ENCODE measurements at places on chromosomes 6 and 20.

DNA sequence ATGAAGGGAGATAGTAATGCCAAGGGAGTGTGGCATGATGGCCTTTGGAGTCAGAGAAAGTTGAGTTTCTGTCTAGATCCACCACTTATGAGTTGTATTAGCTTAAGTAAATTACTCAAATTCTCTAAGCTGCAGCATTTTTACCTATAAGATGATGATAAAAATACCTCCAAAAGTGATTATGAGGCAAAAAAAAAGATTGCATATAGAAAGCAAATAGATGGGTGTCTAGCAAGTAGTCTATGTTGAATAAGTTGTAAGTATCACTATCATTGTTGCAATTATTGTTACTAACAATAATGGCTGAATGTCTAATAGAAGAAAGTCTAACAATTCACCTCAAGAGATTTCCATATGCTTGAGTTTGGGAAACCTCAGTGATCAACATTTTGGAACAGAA, 959.2 kb upstream of the GJE1 start:
- DNase-seq, result no peak

DNA sequence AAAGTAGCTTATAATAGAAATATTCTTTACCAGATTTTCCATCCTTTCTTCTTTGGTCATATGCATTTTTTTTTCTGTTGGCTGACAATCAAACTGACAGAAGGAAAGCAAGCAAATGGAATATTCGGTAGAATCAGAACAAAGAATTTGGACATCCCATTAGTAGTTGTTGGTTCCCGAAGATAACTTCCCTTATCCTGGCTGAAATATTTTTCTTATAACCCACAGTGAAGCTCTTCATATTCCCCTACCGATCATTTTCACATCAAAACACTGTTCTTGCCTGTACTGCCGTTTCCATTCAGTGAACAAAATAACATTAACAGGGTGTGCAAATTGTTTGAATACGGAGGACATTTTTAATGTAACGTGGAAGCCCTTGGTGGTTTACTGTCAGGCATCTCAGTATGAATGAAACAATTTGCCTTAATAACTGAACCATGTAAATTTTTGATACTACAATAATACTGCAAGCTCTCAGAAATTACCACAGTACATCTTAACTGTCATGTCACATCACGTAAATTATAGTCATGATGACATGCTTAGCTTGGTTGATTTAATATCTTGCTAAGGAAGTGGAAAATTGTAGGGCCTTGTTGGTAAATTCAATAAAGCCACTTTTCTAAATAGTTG, 311.5 kb downstream of the LAMA2 start:
- no peak for DNase-seq

DNA sequence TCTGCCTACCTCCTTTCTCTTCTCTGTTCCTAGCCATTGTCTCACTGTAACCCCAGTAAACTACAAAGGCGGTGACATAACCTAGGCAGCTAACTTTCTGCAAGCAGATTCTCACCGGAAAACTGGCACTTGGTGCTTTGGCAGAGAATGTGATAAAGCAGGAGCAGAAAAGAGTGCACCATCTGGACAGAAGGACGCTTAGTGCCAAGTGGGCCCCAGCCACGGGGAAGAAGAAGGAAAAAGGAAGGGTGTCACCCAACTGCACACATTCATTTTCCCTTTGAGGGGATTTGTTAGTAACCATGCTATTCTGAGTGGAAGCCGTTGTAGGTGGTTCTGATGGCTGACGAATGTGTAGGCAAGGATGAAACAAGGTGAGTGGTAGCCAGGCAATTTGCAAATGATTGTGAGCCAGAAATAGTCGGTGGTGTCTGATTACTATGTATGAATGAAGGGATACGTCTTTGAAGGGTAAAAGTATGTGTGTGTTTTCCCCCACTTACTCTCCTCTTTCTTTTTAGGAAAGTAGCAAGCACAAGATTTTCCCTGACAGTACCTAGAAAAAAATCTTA, 148.3 kb upstream of the STXBP5 start:
- no peak for DNase-seq

DNA sequence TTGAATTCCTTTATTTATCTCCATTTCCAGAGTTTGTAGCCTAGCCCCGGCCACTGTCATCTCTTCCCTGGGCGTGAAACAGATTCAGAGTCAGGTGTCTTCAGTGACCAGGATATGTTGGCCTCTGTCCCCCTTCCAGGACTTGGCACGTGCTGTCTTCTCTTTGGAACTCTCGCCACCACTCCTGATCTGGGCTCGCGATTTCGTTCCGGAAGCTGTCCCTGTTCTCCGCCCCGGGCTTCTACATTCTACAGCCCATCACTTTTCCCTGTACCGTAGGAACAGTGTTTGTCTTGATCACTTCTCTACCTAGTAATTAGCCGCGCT, 739 bp downstream of the GSS start:
- no peak for DNase-seq

DNA sequence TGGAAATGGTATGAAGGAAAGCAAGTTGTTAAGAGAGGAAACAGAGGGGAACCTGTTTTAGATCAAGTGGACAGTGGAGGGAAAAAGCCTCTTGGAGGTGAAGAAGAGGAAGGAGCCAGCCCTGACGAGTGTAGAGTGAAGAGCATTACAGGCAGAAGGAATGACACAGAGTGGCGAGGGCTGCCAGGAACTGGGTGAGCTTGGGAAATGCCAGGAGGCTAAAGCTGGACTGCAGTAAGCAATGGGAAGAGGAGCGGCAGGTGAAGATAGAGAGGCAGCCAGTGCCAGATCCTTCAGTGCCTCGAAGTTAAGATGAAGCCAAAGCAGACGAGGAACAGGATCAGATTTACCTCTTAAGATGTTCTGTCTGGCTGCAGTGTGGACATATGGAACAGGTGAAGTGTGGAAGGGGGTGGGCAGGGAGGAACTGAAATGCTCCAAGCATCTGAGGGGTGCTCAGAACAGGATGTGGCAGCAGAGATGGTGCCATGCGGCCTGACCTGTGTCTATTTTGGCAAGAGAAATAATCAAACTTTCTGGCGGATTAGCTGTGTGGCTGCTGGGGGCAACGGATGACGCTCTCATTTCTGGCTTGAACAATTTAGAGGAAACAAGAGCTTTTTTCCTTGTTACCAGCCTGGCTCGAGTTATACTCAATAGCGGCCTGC, 748.4 kb downstream of the PTPRT start:
- DNase-seq, result no peak

DNA sequence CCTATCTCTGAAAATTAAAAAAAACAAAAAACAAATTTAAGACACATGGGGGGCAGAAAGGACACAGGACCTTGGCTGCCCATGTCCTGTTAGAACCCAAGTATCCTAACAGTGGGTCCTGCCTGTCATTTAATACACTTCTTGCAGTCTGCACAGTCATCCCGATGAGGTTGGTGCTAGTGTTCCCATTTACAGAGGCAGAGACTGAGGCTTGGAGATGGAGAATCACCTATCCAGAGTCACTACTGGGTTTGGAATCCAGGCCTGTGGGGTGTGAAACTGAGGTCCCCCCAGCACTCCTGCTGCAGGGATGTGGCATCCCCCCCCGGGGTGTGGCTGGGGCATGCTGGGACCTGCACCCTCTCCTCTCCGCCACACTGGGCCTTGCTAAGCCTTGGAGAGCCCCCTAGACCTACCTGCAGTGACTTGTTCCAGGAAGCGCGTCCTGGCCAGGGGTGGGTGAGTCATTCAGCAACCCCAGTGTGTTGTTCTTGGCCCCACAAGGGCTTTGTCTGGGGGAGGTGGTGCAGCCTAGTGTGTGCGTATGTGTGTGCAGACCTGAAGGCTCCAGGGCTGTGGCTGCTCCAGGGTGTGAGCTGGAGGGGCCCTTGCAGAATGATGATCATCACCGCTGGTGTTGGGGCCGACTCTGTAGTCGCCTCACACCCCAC, 49.7 kb downstream of the BCAS4 start:
- DNase-seq, result peak; percentile 91

DNA sequence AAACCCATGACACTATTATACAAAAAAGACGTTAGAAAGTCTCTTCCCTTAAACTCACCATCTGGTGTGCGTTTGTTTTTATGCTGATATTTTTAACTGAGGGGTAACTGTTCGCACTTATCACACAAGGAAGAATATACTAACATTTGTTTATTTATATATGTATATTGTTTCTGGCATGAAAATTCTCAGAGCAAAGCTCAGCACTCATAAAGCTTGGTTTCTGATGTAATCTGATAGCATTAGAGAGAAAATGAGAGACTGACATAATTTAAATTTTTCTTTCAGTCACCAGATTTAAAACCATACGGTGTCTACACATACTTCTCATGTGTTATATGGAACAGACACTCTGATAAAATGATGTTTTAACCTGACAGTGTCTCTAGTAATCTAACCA, 6.9 kb downstream of the BLOC1S5 start:
- DNase-seq, result no peak
